ENCODE measurements at places on chromosomes 3 and 15.
A peak's percentile ranks its signal among the peaks of the same experiment; 100 is the strongest.

GRCh38 chr3:15205934-15206661, at the start of gene CAPN7:
Gene CAPN7, plus strand, starts transcription at chr3:15206246. Its CDS starts 250 bp downstream, at chr3:15206496.
- DNase-seq: peak; percentile 98

DNA sequence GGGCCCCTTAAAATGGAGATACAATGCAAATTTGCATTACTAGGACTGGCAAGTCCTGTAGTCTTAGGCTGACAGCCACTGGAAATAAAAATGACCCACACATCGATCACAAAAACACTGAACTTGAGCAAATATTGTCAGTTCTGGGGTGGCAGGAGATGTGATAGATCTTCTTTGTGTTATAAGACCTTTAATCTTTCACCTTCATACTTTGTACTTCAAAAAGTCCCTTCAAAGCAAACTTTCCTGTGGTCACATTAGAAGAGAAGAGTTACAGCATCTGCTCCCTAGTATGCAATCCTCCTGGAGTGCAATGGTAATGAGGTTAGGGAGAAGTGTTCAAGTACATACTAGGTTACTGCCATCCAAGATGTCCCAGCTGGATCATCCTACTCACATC, 149.4 kb upstream of the KCNMB2 start:
- DNase-seq: no peak

- DNase-seq: no peak
Measured at GRCh38 chr3:111621535-111621934, 26.4 kb upstream of the ZBED2 start.

DNA sequence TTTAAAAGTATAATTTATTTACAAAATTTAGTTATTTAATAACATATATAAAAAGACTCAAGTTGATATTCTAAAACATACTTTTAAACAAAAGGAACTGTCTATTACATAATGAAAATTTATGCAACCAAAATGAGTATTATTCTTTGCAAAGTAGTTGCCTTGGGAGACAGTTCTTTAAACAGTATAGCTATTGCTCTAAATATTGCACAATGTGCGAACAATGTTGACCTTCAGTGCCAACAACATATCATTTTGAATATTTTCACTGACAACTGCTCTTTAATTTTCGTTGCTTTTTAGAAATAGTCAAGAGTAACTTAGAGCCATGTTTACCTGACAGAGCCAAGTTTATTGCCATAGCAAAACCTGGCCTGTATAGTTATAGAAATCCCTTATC, 124.9 kb downstream of the ZBTB20 start:
- no peak for DNase-seq

GRCh38 chr15:37099319-37100108, 835 bp downstream of the MEIS2 start:
- DNase-seq: peak; percentile 77

DNA sequence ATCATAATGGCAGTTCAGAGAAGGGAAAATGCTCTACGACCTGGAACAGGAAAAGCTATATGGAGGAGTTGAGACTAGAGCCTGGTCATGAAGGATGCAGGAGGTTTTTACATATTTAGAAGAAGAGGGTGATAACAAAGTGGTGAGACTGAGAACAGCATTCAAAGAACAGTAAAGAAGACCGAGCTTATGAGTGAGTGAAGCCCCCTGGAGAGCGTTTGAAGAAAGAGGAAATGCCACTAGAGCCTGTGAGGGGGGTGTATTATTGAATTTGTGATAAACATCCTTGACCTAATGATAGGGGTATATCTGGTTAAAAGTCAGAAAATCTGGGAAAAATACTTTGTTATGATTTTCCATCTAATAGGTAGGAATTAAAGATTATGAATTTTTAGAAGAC, 4.2 kb downstream of the PARP9 start:
- DNase-seq: no peak

GRCh38 chr3:182713743-182714517, 79.4 kb upstream of the ATP11B start:
- peak; percentile 67 for DNase-seq

- peak; percentile 80 for DNase-seq
Measured at GRCh38 chr15:51349156-51349844, 7.8 kb downstream of the GLDN start.

GRCh38 chr3:63918321-63918720, 6.1 kb upstream of the SCAANT1 start:
- DNase-seq: no peak
